ENCODE measurements at places on chromosomes 4 and X.

DNA sequence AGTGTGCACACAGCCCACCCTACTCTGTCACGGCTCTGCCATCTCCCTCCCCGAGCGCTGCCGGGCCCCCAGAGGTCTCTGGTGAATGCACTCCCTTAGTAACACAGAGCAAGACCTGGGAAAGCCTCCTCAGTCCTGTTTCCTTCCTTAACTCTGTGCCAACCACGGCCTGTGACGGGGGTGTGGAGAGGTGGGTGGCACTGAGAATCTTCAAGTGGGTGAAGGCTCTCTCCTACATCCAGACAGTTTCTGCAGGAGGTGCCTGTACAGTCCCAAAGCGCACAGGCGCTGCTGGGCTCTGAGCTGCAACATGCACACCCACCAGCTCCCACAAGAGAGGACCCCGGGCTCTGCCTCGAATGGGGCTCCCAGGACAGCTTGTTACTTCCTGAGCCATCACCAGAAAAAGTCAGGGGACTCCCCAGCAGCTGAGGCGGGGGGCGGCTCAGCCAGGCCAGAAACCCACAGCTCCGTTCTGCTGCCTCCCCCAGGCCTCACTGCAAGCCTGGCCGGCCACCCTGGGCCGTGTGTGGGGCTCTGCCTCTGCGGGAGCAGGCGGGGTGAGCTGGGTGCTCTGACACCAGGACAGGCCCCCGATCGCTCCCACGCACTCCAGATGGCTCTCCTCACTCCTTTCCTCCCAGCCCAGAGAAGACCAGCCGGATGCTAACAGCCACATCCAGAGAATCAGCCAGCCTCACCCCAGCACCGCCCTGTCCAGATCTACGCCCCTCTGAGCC, 29.7 kb downstream of the FAM53A start:
- no peak for DNase-seq

GRCh38 chr4:113524505-113525186, 236.9 kb downstream of the CAMK2D start:
- DNase-seq = no peak

GRCh38 chrX:96683997-96684338, 674 bp upstream of the DIAPH2 start:
- DNase-seq = no peak

DNA sequence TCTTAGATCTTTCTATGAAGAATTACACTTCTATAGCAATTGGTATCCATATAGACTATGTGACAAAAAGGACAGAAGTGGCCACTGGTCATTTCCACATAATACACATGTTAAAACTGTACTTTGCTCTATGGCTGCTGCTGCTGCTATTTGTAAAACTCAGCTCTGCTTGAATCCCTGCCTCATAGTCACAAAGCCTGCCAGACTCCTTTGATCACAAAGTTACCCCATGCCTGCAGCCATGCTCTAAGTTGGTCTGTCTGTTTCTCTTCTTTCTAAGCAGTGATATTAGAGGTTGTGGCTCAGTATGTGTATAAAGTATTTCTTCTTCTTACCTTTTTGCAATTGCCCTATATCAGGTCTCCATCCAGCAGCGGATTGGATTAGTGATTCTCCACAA, 210.9 kb downstream of the GRID2 start:
- DNase-seq = no peak

DNA sequence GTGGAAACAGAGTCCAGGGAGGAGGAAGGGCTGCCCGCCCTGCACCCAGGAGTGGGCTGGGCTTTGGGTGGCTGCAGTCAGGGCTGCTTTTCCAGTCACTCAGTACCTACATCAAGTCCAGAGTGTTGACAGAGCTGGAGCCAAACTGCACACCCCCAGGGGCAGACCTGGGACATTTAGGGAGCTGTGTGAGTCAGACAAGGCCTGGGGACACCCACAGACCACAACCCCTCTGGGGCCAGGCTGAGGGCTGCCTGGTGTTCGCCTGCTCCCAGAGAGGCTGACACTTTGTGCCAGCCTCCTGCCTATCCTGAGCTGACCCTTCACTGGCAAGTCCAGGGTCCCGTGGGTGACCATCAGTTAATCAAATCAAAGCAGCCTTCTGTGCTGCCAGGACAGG, 240.0 kb downstream of the BCOR start:
- DNase-seq = peak; percentile 8

- DNase-seq = no peak
Observed at GRCh38 chrX:41887691-41888090, 35.7 kb downstream of the CASK start.

DNA sequence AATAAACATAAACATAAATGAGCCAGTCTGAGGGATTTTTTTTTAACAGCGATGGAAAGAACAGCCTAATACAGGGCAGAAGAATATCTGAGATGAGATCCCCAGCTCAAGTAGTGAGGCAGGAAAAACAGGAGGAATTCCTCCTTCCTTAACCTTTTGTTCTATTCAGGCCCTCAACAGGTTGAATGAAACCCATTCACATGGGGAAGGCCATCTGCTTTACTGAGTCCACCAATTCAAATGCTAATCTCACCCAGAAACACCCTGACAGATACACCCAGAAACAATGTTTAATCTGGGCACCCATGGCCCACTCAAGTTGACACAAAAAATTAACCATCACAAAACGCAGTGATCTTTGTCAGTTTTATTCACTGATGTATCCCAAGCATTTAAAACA, 45.5 kb downstream of the SMIM31 start:
- no peak for DNase-seq

DNA sequence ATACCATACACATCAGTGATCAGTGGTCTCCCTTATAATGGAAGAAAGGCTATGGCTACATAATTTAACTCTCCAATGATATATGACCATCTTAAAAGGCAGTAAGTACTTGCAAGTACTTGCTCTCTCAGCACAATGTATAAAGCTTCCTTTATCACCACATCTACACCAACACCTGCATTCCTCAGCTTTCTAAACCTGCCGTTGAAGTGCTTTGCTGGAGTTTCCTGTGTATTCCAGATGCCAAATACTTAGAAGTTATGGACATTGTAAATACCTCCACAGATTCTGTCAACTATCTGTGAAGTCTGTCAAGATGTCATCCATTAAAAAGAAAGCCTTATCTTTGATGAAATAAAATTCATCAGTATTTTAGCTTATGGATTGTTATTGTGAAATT, 335.0 kb upstream of the GALNTL6 start:
- no peak for DNase-seq

DNA sequence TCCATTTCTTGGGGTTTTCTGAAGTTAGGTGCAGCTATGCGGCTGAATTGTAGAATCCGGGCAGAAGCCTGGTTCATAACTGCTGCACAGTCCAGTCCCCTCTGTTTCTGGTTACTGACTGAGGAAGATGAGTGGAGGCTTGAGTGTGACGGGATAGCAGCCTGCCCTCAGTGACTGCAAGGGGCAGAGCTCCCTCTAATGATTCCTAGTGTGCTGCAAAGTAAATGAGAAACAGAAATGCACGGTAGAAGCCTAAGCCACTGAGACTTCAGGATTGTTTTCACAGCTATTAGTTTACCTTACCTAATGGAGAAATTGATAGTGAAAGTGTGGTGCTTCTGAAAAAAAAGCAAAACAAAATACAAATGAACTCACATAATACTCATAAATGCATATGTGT, 189.2 kb downstream of the GPM6A start:
- no peak for DNase-seq

DNA sequence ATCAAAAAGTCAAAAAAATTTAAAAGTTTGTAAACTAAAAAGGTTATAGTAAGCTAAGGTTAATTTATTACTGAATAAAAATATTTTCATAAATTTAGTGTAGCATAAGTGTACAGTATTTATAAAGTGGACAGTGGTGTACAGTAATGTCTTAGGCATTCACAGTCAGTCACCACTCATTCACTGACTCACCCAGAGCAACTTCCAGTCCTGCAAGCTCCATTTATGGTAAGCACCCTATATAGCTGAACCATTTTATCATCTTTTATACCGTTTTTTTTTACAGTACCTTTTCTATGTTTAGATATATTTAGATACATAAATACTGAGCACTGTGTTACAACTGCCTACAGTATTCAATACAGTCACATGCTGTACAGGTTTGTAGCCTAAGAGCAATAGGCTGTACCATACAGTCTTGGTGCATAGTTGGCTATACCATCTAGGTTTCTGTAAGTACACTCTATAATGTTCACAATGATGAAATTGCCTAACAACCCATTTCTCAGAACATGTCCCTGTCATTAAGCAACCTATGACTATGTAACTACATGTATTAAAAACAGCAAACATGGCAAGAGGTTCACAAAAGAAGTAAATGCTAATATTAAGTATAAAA, 18.6 kb downstream of the ACSL4 start:
- DNase-seq = no peak

DNA sequence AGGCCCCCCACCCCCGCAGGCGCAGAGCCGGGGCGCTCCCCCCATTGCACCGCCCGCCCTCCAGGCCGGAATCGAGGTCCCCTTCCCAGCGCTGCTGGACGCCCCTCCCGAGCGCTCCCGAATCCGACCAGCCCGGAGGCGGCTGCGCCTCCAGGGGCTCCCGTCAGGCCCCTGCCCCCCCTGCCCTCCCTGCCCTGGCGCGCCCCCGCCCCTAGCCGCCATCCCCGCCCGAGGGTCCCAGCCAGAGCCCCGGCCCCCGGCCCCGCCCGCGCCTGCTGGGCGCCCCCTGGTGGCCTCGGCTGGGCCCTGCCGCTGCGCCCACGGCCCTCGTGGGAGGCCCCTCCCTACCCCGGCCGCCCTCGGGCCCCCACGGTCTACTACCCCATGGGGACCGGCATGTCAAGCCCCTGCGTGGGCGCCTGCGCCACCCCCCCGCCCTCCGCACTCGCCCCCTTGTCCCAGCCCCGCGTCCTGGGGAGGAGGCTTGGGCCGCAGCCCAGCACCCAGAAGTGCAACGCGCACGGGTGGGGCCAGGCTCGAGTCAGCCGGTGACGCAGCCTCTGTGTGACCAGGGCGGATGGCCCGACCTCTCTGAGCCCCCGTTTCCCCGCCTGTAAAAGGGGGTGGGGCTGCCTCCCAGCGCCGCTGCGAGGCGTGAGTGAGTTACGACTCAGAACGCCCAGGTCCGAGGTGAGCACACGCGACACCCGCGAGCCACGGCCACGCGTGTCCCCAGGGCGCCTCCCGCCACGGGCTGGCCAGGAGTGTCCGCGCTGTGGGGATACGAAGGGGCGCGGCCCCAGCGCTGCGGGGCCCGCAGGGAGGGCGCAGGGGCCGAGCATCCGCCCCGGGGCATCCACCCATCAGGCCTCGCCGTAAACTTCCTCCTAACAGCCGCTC, 104.9 kb downstream of the FAM53A start:
- DNase-seq = peak; percentile 68

DNA sequence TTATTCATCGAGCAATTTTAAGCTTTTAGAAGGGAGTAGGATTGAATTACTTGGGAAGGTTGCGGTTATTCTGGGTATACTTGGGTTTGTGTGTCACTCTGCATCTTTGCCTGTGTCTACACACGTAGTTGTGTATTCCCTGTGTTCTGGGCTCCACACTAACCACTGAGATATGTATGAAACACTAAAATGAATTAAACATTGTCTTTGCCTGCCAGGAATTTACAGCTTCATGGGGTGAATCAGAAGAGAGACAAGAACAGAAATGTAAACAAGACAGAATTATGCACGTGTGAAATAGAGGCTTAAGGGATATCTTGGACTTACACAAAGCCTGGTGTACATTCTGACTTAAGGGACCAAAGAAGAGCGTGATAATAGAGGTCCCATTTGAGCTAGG, 228.5 kb downstream of the AFF2 start:
- DNase-seq = no peak

DNA sequence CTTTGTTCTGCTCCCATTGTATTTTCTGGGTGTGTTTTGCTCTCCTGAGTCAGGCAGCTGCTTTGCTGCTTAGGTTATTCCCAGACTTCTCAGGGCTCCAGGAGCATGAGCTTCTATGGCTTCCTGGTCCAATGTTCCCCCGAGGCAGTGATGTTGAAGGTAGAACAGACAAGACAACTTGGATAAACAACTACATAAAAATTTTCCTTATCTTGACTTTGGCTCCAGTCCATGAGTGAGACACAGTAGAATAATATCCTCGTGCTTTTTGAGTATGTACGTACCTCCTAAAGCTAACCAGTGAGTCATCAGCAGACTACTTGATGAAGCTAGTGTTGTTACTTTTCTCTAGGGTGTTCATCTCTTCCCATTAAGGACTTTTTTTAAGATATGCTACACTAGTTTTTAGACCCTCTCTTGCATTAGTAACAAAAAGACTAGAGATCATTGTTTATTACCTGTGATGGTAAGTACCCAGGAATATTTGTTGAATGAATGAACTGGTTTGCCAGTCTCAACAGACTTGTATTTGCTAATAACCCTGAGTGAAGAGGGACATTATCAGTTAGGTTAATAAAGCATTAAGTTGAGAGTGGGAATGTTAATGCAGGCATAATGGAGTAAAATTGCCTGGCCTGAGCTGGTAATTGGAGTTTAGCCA, 131.9 kb downstream of the FHIP1A start:
- no peak for DNase-seq

GRCh38 chr4:1047106-1047975, 35.9 kb downstream of the FGFRL1 start:
- DNase-seq = peak; percentile 4

DNA sequence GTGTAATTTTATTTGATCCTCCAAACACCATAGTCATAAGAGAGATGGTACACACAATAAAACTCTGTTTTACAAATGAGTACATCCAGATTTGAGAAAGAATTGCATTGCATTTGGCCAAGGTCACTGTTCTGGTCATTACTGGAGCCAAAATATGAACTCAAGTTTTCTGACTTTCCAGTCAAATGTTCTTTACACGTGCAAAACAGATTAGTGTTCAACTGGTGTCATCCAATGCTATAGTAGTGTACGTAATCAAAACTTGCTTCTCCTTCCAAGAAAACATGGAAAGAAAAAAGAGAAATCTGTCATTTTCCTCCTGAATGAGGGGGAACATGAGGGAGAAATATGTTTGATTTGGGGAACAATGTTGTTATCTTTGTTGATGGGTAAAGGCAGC, 291.9 kb downstream of the NAF1 start:
- DNase-seq = no peak

DNA sequence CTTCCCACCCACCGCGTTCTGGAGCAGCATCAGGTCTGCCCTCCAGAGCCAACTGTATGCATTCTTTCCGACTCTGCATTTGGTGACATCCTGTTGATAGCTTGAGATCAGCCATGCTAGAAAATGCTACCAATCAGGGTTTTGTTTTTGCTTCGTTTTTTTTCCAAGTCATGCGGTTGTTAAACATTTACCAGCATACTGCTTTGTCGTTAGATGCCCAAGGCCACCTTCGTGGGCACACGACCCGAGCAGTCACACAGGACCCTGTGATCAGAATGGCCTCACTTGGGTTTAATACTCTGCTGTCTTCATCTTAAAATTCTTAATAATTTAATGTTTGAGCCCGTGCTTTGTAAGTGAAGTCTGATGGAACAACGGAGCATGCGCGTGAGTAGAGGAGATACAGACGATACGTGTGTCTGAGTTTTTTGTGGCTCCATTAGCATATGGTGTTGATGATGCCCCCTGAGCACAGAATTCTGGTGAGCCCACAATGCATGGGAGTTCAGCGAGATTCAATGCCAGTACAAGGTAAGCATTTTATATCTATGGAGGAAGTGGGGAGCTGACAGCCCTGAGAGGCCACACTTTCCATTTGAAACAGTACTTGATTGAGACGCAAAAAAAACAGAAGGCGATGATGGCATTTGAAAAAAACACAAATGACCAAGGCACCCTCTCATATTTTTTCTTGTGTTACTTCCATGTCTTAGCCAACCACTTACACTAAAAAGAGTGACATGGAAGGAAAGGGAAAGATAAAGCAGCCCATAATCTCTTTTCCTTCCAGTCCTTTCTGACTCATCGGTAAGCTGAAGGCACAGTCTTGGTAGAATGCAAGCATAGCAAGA, 323.6 kb downstream of the BCOR start:
- no peak for DNase-seq

- DNase-seq = no peak
Observed at GRCh38 chrX:70852294-70852693, 56.2 kb downstream of the TEX11 start.

Measured in activated T-cell treated with anti-CD3 and anti-CD28 coated beads, Interleukin-2, amount 50 U/mL, for 4 hours (primary cell).